ENCODE measurements at places on chromosomes 6 and 20. TPM values are rescaled to one million over a fixed set of nuclear protein-coding genes. Genes with fewer than 3 reads are reported as not detected.

The CRISP2 gene
- total RNA-seq = not detected

The CNBD2 gene
- 3.1 TPM for total RNA-seq

The ERMARD gene
- 24.7 TPM for total RNA-seq

The CD24 gene
- total RNA-seq = 7.3 TPM

The PPIL6 gene
- 3.3 TPM for total RNA-seq

The PLCB1 gene
- total RNA-seq = 15.8 TPM

The HCRTR2 gene
- not detected for total RNA-seq

The WDR27 gene
- 60.6 TPM for total RNA-seq

All from HCT116 (cell line).